ENCODE measurements at places on chromosomes 3 and 15.

DNA sequence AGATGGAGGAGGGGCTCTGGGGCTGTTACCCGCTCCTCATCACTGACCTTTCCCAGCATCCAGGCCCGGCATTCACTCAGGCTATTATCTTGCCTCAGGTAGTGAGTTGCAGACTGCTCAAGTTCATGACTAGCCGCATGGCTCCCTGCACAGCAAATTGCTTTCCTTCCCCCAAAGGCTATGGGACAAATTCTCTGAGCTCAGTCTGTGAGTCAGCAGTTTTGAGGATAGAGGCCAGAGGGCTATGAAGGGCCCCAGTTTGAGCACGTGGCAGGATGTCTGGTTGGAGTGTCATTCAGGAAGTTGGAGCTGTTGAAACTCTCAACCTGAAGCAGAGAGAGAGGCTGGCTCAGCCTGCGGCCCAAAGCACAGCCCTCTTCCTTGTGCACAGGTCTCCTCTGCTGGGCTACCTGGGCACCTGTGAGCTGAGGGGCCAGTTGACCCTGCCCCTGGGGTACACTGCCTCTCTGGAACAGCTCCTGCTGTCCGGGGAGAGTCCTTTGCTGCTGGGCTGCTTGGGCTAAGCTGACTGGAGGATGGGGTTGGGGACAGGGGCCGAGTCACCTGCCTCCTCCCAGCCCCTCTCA, 7.9 kb downstream of the FAH start:
- peak; percentile 52 for DNase-seq

GRCh38 chr3:9100513-9100894, 137.2 kb upstream of the RAD18 start:
- no peak for DNase-seq

DNA sequence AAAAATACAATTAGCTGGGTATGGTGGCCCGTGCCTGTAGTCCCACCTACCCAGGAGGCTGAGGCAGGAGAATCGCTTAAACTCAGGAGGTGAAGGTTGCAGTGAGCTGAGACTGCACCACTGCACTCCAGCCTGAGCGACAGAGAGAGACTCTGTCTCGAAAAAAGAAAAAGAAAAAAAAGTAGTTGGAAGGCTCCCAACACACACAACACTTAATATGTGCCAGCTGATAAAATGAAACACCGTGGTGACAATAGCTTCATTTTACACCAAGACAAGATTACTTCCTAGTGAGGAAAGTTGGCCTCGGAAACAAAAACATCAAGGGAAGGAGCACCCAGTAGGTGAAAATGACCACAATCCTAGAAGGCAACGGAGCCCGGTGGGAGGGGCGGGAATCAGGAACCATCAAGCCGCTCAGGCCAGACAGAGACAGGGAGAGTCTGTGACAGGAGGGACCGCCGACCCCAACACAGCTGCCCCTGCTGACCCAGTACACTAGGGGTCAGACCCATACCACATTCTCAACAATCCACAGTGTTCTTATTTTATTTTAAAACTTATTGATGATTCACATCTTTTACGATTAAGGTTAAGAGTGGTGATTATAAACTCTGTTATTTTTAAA, 54.5 kb upstream of the OCA2 start:
- no peak for DNase-seq

GRCh38 chr15:78873793-78874765, 1.4 kb downstream of the MORF4L1 start:
- peak; percentile 33 for DNase-seq

- DNase-seq = no peak
Measured at GRCh38 chr3:7489417-7489816, 628.5 kb downstream of the GRM7 start.

GRCh38 chr15:99413955-99414754, 151.6 kb upstream of the MEF2A start:
- DNase-seq = no peak

DNA sequence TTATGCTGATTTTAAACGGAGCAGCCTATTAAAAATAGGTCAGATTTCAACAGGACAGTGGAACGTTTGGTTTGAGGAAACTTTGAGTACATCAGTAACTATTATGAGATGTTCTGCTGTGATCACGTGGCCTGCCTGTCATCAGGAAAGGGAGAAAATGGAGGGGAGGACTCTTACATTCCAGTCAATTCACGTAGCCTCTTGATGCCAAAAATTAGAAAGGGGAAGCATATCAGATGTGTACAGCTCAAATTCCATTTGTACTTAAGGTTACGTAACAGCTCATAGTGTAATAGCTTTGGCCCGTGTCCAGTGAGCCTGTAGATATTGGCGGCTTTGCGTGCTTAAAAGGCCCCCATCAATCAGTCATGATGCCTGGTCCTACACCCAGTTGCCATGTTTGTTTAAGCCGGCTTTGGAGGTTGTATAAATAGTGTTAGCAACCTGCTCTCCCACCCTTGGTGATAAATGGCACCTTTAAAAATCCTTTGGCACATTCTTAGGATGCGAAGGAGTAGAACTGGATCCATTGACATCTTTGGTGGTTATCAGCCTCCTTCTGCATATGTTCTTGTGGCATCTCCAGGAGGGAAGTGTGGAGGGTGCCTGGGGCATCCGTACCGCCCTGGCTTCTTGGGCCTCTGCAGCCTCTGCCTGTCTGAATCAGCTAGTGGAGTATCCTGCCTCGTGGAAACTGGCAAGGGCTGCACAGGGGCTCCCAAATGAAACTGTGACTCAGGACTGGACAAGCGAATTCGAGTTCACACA, 163.9 kb downstream of the THSD4 start:
- DNase-seq = no peak

GRCh38 chr15:44101944-44102343, 93.1 kb downstream of the FRMD5 start:
- DNase-seq = no peak

DNA sequence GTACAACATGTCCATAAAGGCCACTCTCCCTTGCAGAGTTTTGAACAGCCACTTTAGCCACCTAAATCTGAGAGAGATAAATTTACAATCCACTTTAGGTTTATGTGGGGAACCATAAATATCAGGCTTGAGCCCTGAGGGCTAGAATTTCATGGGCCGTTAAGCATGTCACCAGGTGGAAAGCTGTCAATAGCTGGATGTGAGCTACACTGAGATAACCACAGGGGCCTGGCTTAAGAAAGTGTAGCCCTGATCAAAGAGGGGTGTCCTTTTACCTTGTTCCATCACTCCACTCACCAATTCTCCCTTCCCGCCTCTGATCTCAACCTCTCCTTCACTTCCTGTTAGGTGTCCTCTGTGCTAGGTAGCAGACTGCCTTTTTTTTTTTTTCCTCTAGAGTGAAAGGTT, 172.8 kb upstream of the ICE2 start:
- DNase-seq = no peak

DNA sequence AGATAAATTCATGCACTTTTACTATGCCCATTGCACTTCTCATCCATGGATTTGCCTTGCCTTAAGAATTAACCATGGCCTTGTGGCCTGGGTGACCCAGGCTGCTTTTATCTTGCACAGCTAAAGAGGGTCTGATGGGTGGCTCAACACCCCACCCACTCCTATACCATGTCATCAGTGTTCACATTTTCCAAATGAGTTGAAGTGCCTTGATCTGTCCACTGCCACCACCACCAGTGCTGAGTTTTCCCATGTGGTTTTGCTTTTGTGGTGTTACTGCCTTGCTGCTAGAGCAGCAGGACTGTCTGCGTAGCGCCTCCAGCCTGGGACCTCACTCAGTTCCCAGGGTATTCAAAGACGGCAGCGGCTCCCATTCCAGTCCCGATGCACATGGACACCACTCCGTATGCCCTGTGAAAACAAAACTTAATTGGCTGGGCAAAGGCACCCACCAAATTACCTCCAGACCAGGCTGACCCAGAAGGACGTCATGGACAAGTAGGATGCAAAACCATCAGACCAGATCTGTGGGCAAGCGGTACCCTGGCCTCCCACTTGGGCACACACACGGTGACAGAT, 14.1 kb downstream of the ACAA1 start:
- DNase-seq = no peak

DNA sequence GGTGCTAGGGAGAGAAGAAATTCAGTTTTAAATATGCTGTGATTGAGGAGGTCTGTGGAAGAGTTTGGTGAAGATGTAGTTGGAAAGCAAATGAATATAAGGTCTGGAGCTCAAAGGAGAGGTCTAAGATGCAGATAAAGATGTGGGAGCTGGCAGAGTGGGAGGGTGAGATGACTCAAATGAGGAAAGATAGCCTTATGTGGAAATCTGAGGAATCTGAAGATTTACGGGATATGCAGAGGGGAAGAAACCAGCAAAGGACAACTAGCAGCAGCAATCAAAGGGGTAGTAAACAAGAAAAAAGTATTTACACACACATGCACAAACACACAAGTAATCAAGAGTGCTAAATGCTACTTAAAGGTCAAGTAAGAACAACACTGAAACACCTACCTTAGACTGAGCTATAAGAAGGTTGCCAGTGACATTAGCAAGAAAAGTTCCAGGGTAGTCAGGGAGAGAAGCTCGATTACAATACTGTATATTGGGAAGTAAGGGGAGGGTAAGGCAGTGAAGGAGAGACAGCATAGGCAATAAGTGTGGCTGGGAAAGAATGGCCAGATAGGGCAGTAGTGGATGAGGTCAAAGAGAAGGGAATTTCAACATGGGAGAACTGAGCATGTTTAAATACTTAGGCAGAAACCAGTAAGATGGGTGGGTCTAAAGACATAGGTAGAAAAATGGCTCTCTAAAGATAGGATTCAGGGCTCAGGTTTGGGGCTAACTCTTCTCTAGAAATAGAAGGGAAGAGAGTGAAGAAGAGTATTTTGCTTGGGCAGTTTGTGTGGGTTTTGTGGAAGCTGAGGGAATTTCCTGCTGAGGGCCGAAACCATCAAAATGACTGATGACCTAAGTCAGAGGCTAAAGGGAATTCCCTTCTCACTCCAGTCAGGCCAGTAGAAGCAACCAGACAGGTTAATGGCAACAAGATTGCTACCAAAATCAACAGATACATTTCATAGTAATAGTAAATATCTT, 8.9 kb downstream of the CMTM6 start:
- DNase-seq = no peak

DNA sequence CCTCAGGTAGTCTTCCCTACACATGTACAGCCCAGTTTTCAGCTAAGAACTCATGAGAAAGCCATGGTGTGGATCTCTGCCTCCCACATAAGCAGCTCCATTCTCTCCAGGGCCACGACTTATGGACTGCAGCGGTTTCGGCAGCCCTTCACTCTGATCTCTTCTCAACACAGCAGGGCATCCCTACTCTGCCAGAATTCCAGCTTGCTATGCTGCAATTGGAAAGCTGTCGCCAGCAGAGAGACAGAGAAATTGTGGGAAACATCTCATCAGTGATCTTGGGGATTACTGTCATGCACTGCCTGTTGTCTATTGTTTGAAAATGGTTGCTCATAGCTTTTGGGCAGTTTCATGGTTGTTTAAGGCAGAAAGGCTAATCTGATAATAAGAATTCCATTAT, 11.9 kb upstream of the BLM start:
- no peak for DNase-seq

- DNase-seq = no peak
Measured at GRCh38 chr3:164940745-164941144, 137.6 kb downstream of the SI start.

- no peak for DNase-seq
Measured at GRCh38 chr15:76222159-76222558, 89.1 kb downstream of the ETFA start.

GRCh38 chr3:72494626-72495025, 353.6 kb downstream of the SHQ1 start:
- no peak for DNase-seq

DNA sequence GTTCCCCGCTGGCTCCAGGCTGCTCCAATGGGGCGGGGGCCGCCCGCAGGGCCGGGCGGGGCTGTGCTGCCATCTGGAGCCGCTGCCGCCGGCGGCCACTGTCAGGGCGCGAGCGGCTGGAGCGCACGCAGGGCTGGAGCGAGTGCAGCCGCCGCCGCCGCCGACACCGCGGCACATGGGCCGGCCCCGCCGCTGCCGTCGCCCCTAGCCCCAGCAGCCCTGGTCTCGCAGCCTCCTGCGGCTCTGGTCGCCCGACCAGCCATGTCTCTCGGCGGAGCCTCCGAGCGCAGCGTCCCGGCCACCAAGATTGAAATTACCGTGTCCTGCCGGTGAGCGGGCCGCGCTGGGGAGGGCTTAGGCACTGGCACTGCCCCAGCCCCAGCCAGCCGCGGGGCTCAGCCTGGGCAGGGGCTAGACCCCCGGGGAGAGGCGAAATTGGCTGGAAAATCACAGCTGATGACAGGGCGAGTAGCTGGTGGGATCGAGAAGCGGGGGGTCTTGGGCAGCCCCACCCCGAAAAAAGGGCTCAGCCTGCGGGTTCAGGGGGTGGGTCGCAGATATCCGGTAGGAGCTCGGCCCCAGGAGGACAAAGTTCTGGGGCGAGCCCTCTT, at the start of gene CPNE9:
TSS of gene CPNE9 (plus strand) at position 98 of the 611 bp plus-strand sequence. CDS start at position 262, 164 bp downstream.
- no peak for DNase-seq

GRCh38 chr3:57729334-57730045, 26.6 kb upstream of the SLMAP start:
- no peak for DNase-seq

DNA sequence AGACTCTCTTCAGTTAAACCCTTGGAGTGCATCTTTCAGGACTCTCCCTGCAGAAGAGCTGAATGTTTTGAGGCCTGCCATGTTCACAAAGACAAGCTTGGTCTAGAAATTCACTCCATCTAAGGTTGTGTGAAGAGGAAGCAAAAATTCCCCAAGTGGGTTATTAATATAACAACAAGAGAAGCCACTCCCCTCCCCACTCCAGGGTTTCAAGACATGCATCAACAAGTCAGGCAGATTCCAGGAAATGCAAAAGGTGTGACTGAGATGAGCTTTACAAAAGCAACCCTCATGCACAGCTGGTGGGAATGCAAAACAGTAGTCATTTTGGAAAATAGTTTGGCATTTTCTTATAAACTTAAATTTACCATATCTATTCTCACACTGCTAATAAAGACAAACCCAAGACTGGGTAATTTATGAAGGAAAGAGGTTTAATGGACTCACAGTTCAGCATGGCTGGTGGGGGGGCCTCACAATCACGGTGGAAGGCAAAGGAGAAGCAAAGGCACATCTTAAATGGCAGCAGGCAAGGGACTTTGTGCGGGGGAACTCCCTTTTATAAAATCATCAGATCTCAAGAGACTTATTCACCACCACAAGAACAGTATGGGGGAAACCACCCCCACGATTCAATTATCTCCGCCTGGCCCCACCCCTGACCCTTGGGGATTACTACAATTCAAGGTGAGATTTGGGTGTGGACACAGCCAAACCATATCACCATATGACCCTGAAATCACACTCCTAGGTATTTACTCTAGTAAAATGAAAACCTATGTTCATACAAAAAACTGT, 31.3 kb downstream of the TARS3 start:
- DNase-seq = peak; percentile 27

GRCh38 chr15:62119227-62119864, 45.7 kb downstream of the C2CD4B start:
- no peak for DNase-seq
